IMR-90 (cell line): ENCODE measurements at places on chromosomes 5 and 9. TPM values are rescaled to one million over a fixed set of nuclear protein-coding genes. Genes with fewer than 3 reads are reported as not detected.

The CCDC192 gene
- not detected in 2 replicates for total RNA-seq

The RARS1 gene
- 153 and 285 TPM in 2 replicates for total RNA-seq

The IFNK gene
- not detected in 2 replicates for total RNA-seq

The CCDC112 gene
- total RNA-seq, result 2.0 and 5.0 TPM in 2 replicates

The ARID3C gene
- not detected in 2 replicates for total RNA-seq

The CAAP1 gene
- total RNA-seq, result 6.1 and 12.2 TPM in 2 replicates

The PDE8B gene
- under 0.01 TPM in 2 replicates for total RNA-seq

The FBN2 gene
- 67.5 and 69.0 TPM in 2 replicates for total RNA-seq

The MEIKIN gene
- not detected in 2 replicates for total RNA-seq

The EGFLAM gene
- total RNA-seq, result 1.1 TPM in 2 replicates

The GRIA1 gene
- total RNA-seq, result 1.3 and 1.4 TPM in 2 replicates

The ITGA2 gene
- 83.6 and 93.4 TPM in 2 replicates for total RNA-seq

The SPINK4 gene
- total RNA-seq, result not detected in 2 replicates

DNA sequence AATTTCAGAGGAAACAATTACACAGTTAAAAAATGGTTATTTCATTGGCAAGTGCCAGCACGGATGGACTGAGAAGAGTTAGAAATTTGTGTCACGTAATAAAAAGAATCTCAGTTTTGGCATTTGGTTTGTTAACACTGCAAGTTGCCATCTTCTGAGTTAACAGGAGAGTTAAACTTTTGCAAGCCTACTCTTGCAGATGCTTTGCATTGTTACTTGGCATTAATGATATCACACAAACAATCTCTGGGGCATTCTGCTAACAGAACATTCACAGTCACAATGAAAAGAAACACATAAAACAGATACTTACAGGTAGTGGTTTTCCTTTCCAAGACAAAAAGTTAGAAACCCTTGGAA is 647 bp downstream of the FREM1 start:
- no peak for DNase-seq

DNA sequence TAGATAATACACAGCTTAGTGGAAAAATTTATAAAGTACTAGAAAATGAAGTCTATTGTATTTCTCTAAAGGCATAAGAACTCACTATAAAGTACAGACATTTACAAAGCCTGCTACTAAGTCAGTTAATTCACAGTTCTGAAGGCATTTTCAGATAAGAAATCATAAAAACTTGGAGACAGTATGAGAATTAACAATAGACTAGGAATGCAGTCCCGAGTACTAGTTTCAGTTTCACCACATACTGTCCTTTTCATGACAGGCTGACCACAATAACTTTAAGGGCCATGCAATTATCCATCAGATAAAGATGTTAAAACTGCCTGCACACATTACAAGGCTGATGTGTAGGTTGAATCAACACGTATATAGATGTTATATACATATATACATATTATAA is 362.6 kb upstream of the SMC2 start:
- DNase-seq, result no peak

- DNase-seq, result no peak
Measured at GRCh38 chr5:124060011-124060410, 548.0 kb downstream of the CSNK1G3 start.

DNA sequence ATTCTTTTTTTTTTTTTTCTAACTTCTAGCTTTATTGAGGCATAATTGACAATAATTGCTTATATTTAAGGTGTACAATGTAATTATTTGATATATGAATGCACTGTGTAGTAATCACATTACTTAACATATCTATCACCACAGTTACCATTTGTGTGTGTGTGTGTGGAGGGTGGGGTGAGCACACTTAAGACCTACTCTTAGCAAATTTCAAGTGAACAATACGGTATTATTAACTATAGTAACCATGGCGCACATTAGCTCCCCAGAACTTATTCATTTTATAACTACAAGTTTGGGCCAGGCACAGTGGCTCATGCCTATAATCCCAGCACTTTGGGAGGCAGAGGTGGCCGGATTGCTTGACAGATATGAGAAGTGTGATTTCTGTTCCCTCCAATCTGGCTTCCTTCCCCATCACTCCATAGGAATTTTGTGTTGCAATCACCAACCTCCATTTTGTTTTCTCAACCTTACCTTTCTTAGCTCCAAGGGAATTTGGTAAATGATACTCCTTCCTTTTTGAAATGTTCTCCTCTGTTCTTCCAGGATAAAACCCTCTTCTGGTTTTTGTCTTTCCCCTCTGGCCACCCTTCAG is 14.9 kb downstream of the TXN start:
- peak; percentile 39 for DNase-seq

- peak; percentile 93 for DNase-seq
Measured at GRCh38 chr5:15938961-15939360, 240.6 kb downstream of the MARCHF11 start.

DNA sequence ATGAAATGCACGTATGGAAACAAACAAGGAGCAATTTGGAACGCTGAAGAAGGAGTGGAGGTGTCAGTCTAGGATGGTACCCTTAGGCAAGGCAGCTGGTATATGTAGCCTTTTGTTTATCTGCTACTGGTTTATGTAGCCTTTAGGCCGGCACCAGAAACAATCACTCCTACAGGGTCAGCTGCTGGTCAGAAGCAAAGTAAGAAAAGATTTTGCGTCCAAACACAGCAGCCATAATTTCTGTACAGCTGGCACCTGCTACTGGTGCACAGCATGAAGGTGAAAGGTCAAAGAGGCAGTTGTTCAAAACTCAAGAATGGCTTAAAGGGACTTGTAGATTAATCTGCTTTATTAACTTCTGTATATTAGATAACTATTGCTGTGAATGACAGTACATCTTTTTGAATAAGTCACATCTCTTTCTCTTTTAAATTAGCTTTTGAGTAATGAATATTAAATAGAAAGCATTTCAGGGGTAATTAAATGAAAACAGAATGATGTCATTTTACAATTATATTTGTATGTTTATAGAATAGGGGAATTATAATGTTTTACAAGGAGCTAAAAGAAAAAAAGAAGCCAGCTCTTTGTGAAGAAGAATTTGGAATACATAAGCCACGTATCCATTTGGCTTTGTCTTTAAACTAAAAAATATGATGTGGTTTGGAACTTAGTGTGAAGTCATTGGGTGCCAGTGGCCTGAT is 33.1 kb upstream of the TLX3 start:
- no peak for DNase-seq

DNA sequence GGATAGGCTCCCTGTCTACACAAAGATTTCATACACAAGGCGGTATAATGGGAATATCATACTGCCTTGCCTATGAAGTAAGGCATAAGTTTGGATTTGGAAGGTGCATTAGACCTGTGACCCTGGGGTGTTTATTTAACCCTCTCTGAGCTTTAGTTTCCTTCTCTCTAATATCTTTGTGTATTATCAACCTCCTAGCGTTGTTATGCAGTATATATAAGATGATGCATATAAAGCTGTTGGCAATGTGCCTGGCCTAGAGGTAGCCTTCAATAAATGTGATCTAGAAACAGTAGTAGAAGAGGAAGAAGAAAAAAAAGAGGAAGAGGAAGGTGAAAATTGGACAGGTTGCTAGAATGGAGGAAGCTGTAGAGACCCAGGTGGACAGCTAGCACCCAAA is 311.6 kb upstream of the CLINT1 start:
- DNase-seq, result no peak

- no peak for DNase-seq
Measured at GRCh38 chr9:77901771-77902170, 129.8 kb downstream of the GNAQ start.

GRCh38 chr5:91016954-91017700 is 366.0 kb downstream of the ARRDC3 start:
- DNase-seq, result peak; percentile 70

DNA sequence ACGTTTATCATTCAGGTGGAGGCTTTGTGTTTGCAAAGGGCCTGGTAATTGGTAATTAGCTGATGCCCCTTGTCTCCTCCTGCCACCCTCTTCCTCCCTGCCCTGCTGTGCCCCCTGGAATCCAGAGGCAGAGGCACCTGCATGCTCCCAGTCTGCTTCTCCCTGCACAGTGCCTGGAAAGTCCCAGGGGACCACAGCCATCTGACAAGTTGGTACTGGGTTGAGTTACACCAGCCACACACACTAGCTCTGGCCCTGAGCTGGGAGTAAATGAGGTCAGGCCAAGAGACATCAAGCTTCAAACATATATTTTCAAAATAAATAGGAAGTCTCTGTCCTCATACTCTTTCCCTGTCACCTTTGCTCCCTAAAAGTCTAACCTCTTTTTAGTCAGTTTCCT is 56.3 kb downstream of the INSYN2B start:
- no peak for DNase-seq

GRCh38 chr5:68000805-68001204 is 214.8 kb upstream of the PIK3R1 start:
- no peak for DNase-seq

- peak; percentile 38 for DNase-seq
Measured at GRCh38 chr5:74950836-74951515, 84.8 kb upstream of the FAM169A start.

DNA sequence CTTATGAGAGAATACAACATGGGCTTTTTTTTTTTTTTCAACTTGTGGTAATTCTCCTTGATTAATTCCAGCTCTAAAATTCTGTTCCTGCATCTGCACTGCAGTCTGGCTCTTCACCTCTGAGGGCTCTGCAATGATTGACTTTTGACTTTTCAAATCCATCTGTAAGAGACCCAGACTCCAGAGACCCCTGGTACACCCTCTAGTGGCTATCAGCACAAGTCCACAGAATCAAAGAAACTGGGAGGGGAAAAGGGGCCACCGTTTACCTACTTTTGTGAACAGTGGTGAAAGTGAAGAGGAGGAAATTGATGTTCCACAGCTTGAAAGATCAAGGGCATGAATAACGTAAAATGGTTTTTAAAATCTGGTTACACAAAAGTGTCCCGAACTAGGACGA is 151.6 kb downstream of the SLIT3 start:
- no peak for DNase-seq

DNA sequence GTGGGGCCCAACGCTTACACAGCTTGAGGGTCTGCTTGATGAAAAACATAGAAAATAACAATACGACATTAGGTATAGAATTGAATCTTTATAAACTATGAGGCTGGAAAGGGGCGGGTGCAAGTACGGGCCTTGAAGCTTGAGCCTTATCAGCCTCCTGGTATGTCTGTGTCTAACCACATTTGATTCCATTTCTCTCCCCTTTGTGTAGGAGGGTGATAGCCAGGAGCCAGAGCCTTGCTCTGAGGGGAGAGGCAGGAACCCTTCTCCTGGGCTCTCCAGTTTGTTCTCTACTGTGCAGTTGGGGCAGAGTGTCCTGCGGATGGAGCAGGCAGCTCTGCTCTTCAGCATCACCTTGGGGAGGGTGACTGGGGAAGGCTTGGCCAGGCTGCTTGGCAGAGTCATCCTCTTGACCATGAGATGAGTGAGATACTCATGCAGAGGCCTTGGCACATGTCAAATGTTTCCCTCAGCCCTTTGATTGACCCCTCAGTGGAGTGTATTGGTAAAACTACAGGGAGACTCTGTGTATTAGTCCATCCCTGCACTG is 153.5 kb downstream of the SEMA6A start:
- DNase-seq, result no peak

DNA sequence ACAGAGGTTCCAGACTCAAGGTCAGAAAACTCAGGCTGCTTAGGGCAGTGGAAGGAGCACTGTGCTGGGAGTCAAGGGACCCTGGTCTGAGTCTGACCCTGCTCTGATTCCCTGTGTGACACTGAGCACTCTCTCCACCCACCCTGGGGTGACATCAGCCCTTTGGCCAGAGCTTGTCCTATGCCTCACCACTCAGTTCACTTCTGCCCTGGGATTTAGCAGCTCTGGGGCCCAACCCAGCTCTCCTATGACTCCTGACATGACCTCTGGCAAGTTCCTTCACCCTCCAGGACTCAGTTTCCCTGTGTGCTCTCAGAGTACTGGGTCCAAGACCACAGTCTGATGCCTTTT is 63.9 kb downstream of the FAM114A2 start:
- no peak for DNase-seq
